ENCODE measurements at places on chromosomes 11 and 22.

- no peak for DNase-seq
Measured at GRCh38 chr11:12435264-12435663, 57.9 kb downstream of the PARVA start.

GRCh38 chr11:100672498-100673033 lies 14.5 kb upstream of the ARHGAP42 start:
- DNase-seq = no peak

DNA sequence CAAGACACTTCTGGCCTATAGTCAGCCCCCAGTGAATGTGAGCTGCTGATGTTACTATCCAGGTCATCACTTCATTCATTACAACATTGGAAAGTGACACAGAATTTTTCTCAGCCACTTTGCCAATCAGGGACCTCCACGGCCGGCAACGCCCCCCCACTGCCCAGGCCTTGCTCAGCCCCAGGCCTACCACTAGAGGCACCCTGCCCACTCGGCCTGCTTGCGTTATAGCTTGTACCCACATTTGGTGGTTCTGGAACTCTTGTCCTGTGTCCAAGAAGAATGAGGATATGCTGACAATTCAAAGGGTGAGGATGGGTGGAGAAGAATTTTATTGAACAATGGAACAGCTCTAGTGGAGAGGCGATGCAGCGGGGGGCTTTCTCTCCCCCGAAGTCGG lies 96.2 kb downstream of the TSPAN18 start:
- DNase-seq = no peak

DNA sequence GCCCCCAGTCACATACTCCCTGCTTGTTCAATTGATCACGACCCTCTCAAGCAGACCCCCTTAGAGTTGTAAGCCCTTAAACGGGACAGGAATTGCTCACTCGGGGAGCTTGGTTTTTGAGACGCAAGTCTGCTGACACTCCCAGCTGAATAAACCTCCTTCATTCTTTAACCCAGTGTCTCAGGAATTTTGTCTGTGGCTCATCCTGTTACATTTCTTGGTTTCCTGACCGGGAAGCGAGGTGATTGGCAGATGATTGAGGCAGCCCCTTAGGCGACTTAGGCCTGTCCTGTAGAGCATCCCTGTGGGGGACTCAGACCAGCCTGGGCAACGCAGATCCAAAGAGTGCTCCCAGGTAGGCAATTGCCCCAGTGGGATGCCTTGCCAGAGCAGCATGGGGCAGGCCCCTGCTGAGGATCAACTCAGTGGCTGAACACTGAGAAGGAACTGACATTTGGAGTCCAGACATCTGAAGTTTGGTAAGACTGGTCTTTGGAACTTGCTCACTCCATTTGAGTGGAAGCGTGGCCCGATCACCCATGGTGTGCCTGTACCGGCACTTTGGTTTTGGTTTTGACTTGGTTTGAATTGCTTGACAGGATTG lies 51.5 kb downstream of the NEU3 start:
- DNase-seq = no peak

- no peak for DNase-seq
Measured at GRCh38 chr22:17541476-17541875, 21.8 kb upstream of the SLC25A18 start.

DNA sequence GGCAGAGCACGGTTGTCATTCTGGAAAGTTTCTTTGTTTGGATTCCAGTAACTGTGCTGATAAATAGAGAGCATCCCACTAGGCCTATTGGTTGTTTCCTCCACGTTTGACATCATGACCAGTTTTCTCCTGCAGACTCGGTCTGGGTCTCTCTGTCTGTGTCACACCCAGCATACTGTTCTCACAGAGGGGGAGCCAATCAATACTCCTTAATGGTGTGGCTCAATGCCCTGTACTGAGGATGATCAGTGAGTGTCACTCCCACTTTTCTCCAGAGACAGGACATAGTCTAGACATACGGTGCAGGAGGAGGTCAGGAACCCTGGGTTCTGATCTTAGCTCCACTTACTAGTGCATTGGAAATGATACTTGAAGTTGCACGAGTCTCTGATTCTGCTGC lies 88.2 kb upstream of the BLID start:
- DNase-seq = no peak

DNA sequence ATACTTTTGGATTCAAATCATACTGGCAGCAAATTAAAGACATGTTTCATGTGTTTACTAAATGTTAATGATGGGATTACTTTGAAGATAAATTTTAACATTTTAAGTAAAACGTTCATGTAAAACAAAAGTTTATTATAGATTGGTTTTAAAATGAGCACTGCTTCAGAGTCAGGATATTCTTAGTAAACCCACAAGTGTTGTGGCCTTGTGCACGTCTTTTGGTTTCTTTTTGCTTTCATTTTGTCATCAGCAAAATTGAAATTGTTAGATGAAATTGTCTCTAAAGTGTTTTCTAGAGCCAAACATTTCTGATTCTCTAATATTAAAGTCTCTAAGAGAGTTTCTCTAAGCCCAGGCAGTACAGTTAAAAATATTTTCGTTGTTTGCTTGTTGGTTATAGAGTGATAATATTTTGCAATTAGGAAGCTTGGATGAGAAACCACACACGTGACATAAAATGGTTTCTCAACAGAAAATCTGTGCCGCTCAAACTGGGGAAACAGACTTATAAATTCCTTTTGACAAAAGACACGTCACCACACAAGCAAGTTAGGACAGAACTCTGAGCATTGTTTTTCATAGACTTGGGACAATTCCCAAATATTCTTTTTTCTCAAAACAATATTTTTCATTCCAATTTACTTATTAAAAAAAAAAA lies 164.4 kb downstream of the TEAD1 start:
- no peak for DNase-seq

GRCh38 chr22:35910003-35910769 lies 118.4 kb downstream of the RBFOX2 start:
- no peak for DNase-seq

GRCh38 chr11:43895601-43896000 lies 15.0 kb downstream of the ALKBH3 start:
- no peak for DNase-seq

- no peak for DNase-seq
Measured at GRCh38 chr11:9701799-9702198, 37.9 kb downstream of the SWAP70 start.

GRCh38 chr11:111793863-111794262 lies 27.7 kb upstream of the PPP2R1B start:
- no peak for DNase-seq

GRCh38 chr22:44632541-44633396 lies 69.2 kb upstream of the PRR5 start:
- DNase-seq = no peak

DNA sequence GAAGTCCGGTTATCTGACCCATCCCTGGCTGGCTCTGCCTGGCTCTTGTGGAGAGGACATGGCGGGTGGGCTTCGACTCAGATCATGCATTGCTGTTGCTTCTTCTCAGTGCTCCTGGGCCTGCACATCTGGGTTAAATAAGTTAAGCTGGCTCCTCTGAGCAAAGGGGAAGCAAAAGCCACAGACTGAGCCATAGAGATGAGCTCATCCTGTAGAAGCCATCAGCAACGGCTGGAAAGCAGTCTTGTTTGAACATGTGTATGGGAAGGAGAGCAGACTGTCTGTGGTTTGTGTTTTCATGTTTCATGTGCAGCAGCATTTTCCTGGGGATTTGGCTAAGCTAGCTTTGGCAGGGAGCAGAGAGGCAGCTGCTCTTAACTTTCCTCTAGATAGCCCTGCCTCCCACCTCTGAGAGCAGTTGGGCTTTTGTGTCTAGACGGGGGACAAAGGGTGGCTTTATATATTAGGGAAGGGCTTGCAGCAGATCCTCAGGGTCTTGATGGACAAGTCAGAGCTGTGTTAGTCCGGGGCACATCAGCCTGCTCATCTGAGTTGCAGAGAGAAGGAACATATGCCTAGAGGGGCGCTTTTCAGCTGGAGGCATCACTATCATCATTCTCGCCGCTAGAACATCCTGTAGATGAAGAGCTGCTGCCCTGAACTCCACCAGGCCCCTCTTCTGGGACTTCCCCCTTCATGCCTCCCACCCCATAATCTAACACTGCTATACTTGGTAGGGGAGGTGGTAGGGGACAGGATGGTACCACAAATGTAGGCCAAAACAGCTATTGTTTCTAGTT lies 14.9 kb downstream of the DCPS start:
- no peak for DNase-seq

DNA sequence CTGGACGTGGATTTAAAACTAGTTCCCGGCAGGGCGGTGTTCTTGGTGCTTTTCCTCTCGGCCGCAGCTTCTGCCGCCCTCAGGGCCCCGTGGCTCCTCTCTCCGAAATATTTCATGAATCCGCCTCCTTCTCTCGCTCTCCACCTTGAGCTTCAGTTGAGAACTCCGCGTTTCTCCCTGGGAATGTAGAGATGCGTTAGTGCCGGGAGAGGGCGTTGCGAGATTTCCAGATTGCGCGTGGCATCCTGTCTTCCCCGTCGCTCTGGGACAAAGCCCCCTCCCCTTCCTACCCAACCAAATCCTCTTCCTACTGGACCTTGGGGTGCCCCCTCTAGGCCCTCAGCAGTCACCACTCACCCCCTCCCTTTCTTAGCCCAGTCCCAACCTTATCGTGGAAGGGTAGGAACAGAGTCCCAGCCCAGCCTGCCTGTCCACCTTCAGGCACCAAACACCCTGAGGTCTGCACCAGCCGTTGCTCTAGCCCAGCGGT lies 15.5 kb upstream of the RAC2 start:
- DNase-seq = no peak

DNA sequence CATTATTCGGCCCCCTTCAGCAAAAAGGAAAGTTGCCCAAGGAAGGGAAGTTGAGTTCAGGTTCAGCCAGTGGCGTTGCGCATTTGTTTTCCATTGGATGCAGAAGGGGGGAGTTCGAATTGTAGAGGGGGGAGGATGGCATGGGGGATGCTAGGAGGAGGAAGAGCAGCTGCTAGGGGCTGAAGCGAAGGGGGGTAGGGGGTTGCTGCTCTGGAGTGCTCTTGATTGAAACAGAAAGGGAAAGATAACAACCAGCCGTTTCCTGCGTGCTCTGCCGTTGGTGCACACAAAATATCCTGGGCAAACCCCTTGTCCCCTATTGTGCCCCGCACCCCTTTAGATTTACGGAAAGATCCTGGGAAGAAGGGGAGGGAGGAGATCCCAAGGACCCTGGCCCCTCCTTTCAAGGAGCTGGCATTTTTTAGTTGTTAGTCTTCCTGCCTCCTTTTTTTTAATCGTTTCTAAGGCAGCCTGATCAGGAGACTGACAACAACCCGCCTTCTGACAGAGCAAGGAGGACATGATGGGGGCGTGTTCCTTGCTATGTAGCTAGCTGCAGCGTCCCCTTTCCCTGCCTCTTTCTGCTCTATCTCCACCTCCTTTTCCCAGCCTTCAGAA lies 2.1 kb downstream of the KMT2A start:
- DNase-seq = no peak

DNA sequence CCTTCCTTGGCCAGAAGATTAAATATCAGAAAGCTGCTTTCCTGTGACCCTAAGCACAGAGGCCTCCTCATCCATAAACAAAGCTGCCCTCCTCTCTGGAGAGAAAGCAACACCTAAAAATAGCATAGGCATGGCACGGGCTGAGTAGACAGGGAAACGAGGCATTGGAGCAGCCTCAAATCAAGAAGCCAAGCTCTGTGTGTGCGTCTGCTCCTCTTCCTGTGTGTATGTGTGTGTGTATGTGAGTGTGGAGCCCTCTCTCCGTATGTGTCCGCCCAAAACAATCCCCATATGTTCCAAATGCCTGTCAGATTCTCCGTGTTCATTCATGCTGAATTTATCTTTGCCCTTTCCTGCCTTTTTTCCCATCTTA lies 24.0 kb downstream of the KCNJ5 start:
- no peak for DNase-seq

DNA sequence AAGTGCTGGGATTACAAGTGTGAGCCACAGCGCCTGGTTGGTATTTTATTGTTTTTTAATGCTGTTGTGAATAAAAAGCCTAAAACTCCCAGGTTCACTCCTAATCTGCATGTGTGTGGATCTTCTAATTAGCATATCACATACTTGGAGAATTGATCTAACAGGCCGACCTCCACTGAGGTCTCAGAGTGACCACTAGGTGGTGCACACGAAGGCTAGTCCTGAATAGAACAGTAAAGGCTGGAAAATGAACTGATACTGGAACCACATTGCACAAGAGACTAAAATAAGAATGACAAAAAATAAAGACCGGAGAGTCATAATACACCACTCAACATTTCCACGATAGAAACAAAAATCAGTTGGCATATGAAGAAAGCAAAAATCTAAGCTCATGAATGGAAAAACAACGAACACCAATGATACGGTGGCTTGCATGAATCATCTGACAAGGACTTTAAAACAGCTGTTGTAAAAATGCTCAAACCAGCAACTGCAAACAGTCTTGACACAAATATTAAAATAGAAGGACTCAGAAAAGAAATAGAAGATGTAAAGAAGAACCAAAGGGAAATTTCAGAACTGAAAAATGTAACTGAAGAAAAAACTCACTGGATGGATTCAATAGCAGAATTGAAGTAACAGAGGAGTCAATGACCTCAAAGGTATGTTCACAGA lies 19.2 kb downstream of the PIM3 start:
- no peak for DNase-seq

Data from activated naive CD4-positive, alpha-beta T cell (primary cell).